ENCODE measurements at places on chromosomes 1 and 21.

DNA sequence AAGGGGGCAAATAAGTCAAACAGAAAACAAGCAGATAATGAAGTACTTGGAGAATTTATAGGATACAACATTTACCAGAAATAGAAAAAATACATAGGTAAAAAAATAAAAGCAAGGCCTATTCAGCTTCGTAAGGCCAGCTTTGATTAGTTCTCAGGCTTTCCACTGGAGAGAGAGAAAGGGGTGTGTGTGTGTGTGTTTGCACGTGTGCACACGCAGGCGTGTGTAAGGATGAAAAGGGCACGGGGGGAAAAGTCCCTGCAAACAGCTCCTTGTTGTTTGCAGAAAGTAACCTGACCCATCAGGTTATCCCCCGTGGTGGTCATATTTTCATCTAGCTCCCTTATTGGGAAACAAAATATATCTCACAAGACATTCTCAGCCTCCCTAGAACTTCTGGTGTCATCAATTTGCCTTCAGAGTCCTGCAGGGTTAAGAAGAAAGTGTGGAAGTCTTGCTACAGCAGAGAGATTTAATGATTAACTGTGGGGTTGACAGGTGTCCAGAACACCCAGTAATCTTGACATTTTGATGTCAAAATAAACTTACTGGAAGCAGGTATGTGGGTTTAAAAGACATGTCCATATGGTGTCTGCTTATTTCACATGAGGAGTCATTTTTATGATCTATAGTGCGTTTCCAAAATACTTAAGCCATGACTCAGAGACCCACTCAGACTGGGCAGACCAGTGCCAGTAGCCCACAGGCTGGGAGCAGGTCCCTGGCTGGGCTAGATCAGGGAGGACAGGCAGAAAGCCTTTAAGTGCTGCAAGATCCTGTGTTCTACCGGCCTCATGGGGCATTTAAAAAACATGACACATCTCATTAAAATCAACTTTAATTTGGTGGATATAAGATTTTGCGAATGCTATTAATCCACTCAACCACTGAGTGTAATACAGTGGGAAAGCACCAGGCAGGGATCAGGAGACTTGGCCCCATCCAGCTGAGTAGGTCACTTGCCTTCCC is 487.6 kb upstream of the CAMK1G start:
- no peak for DNase-seq

GRCh38 chr1:34695580-34695979 is 59.3 kb upstream of the GJB5 start:
- DNase-seq, result no peak

- no peak for DNase-seq
Observed at GRCh38 chr1:25724966-25725365, 75.0 kb upstream of the SELENON start.

- DNase-seq, result no peak
Observed at GRCh38 chr1:171636141-171636540, 14.1 kb downstream of the MYOCOS start.

GRCh38 chr1:69055194-69055593 is 512.5 kb upstream of the LRRC7 start:
- peak; percentile 59 for DNase-seq

- DNase-seq, result no peak
Observed at GRCh38 chr1:46526691-46527291, 24.7 kb downstream of the KNCN start.

GRCh38 chr1:204445860-204446412 is 34.3 kb upstream of the PPP1R15B start:
- peak; percentile 84 for DNase-seq

GRCh38 chr1:173043253-173043652 is 7.5 kb downstream of the TNFSF18 start:
- DNase-seq, result peak; percentile 49

DNA sequence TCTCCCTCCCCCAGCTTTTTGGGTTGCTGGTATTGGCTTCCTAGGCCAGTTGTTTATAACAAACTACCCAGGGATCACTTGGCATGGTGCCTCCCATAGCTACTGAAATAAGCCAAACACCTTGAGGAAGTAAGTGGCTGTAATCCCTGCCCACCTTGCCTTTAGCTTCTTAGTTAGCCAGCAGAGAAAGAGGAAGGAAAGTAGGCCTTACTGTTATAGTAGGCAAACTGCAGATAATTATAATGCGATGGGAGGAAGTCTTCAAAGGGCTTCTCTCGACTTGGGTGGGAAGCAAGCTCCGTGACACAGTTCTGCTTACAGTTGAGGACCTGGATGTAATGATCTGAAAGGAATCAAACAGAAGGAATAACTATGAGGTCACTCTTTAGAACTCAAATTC is 8.2 kb downstream of the P3H1 start:
- no peak for DNase-seq

DNA sequence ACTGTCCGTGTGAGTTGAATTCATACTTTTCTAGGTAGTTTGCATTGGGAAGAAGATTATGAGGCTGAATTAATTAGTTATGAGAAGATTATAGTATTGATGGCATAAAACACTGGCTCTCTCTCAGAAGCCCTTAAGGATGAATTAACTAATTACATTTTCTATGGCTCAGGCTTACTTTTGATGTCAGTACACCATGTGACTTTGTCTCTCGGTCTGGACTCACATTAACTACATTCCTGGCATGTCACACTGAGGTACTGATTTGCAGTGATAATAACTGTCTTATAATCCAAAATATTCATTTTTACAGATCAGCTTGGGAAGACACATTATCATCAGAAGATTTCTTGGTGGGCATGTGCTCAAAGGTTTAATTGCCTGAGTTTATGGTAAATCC is 362.2 kb downstream of the ZP4 start:
- no peak for DNase-seq

GRCh38 chr1:14486401-14487201 is 111.9 kb upstream of the KAZN start:
- no peak for DNase-seq

DNA sequence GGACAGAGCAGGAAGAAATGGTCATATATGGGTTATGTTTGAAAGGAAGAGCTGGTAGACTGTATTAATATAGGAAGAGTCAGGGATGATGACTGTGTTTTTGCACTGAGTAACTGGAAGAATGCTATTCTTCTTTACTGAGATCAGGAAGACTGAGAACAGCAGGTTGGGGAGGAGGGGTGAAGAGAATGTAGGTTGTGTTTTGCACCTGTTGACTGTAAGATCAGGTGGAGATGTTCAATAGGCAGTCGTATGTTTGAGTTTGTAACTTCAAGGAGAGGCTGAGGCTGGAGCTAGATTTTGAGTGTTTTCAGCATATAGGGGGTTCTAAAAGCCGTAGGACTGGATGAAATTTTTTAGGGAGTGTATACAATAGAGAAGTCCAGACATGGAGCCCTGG is 97.2 kb downstream of the CAMTA1 start:
- no peak for DNase-seq

- no peak for DNase-seq
Observed at GRCh38 chr21:33169359-33169758, 60.4 kb upstream of the IFNAR2 start.

DNA sequence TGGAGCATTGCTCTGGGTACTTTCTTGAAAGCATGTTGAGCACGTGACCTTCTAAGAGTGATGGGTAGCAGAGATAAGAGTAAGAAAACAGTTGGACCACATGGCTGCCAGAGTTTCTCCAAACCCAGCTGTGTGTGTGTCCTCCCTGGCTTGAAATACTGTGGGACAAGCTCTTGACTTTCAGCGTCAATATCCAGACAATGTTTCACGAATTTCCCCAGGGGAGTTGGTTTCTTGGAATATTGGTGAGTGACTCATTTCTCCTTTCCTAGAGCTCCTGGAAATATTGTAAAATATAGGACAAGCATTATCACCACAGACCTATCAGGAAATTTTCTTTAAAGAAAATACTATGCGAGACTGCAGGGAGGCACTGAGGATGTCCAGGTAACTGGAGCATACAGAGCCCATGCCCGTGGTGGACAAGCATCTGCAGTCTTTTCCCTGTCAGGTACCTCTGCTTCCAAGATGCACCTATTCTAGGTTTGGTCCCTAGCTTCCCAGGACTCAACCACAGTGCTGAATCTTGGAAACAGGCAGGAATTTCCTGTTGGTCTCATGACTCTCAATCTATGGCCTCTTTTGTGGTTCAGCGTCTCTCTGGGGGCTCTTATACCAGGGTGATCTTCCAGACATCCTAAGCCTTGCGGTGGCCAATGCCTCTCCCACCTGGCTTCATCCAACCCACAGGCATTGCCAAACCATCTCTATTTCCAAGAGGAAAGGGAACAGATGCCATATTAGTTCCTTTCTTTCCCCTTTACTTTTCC is 67.4 kb downstream of the KCNJ6 start:
- DNase-seq, result no peak

GRCh38 chr1:169650551-169650950 is 20.6 kb upstream of the SELP start:
- no peak for DNase-seq

- no peak for DNase-seq
Observed at GRCh38 chr1:206723805-206724472, 39.2 kb downstream of the MAPKAPK2 start.

- DNase-seq, result no peak
Observed at GRCh38 chr1:114033961-114034360, 54.7 kb downstream of the OLFML3 start.

DNA sequence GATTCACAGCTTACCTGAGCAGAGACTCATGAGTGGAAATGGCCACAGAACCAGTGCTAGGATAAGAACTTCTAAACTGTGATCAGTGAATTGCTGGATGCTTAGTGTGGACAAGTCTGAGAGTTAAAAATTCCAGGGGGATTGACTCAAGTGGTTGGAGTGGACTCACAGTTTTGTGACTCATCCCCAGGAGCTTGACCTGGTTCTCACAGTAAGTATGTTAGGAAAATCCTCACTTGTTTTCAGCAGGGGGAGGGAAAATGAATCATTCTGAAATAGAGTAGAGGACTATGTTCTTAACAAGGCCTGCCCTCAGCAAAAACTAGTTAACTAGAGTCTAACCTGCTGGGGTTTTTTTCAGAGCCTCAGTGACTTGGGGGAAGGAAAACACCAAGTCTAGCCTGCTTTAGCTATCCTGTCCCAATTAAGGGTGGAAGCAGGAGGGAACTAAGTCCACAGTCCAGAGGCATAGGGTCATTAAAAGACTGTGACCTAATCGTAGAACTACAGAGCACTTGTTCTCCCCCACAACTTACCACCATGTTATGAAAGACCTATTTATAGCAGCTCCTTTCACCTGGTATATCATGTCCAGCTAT is 6.1 kb upstream of the CDC73 start:
- DNase-seq, result no peak

DNA sequence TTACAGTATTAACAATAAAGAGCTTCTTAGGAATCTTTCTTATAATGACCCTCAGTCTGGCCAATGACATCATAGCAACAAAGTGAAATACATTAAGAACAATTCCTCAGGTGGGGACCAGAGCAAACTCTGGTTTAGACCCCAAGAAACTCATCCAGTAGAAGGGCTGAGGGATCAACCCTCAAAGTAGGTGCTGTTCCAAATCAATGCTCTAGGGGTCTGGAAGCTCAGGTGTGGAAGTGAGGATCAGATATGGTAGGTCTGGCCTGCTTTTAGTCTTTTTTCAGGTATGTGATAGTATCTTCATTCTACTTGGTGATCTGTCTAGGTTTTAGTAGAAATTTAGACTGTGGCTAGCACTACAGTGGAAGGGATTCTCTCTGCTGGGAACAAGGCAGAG is 291.7 kb downstream of the PDE4B start:
- DNase-seq, result no peak

- DNase-seq, result peak; percentile 30
Observed at GRCh38 chr1:44327679-44328491, 27.2 kb downstream of the ERI3 start.
